Stimulated activated naive CD4-positive, alpha-beta T cell (primary cell): ENCODE measurements at places on chromosomes 16 and 17.

DNA sequence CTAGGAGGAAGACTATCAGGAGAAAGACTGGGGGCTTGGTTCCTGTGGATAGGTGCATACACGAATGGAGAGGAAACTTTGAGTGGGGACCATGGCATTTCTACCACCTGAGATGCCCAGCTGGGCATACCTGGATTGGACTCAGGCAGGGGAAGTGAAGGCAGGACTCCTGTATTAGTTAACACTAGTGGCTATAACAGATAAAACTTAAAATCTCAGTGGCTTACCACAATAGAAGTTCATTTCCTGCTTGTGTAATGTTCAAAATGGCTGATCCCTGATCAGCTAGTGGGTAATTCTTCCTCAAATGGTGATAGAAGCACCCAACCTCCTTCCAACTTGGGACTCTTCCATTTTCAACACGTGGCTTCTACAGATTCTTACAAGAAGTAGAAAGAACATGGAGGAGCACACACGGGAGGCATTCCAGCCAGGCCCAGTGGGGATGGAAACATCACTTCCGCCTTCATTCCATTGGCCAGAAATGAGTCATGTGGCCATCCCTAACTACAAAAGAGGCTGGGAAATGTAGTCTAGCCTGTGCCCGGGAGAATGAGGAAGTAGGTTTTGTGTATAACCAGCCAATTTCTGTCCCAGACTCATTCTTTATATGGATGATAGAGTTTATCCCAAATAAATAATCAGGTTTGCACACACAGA lies 112.1 kb downstream of the UTP18 start:
- DNase-seq, result no peak

GRCh38 chr16:19167710-19168370 lies at the start of gene SYT17:
Gene SYT17 (plus strand): TSS chr16:19168240. CDS start chr16:19168647, 407 bp downstream.
- DNase-seq, result no peak

DNA sequence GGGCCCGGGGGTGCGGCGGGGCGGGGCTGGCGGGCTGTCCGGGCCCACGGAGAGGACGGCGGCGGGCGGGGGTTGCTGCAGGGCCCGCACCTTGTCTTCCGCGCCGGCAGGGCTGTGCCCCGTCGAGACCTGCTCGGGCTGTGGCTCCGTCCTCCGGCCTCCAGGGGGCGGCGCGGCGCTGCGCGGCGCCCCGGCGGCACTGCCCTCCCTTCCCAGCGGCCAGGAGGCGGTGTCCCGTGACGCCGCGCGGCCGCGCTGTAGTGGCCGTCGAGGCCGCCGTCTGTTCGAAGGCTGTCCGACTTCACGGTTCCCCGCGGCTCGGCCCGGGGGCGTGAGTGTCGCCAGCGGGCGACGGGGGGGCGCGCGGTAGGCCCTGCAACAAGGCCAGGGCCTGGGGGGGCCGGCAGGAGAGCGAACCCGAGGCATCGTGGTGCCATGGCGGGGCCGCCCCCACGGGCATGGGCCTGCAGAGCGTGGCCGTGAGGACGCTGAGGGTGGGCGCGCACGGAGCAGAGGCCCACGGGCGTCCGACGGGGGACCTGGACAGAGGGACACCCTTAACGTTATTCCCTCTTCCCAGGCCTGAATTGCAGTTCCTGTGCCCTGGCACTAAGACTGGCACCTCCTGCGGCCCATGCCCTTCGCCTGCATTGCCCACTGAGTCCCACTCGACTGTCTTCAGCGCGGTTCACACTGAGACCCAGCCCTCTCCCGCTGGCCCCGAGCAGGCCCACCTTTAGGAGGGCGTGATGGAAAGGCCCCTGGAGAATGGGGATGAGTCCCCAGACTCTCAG lies at the start of gene PLEKHG4:
Gene PLEKHG4, plus strand, starts transcription at position 237 of the 794 bp plus-strand sequence. Its CDS starts 513 bp downstream, at position 750.
- DNase-seq, result peak; percentile 76

DNA sequence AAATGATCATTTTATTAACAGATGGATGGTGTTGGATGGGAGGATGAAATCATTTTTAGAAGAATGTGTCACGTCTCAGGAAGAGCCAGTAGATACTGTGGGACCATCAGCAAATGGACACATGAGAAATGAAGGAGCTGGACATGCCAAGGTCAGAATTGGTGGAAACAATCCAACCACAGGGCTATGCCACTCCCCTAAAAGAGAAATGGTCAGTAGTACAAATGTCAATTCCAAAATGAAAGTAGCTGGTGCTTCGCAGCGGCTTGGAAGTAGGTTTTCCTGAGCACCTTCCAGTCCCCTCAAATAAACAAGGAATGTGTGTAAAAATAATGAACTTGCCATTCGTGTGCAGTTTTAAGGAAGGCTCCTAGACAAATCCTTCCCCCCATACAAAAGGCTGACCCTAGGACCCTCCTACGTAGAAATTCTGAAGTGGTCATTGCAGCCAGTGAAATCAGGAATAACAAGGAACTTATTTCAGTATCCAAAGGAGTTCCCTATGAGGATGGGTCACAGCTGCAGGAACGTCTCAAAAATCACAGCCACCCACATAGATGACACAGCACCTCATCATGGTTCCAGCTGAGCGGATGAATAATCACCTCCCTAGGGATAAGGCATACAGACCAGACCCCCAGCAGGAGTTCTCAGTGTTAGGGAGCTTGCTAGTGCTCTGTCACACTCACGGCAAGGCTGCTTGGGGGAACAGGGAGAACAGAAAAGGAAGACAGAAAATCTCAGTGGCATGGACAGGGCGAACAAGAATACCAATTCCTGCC lies 239.2 kb downstream of the HS3ST3A1 start:
- DNase-seq, result no peak

DNA sequence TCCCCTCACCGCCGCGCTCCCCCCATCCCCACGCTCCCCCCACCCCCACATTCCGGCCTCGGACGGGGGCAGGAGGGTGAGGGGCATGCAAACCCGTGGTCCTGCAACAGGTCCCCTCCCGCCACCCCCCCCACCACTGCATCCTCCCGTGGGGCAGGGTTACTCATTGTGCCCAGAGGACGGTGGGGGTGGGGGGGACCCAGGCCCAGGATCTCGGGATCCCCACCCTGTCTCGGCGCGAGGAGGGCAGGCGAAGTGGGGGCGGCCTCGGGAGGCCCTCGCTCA lies 8.5 kb downstream of the SLC22A31 start:
- no peak for DNase-seq

- DNase-seq, result no peak
These were observed 126.9 kb downstream of the PARN start for GRCh38 chr16:14502932-14503741.

DNA sequence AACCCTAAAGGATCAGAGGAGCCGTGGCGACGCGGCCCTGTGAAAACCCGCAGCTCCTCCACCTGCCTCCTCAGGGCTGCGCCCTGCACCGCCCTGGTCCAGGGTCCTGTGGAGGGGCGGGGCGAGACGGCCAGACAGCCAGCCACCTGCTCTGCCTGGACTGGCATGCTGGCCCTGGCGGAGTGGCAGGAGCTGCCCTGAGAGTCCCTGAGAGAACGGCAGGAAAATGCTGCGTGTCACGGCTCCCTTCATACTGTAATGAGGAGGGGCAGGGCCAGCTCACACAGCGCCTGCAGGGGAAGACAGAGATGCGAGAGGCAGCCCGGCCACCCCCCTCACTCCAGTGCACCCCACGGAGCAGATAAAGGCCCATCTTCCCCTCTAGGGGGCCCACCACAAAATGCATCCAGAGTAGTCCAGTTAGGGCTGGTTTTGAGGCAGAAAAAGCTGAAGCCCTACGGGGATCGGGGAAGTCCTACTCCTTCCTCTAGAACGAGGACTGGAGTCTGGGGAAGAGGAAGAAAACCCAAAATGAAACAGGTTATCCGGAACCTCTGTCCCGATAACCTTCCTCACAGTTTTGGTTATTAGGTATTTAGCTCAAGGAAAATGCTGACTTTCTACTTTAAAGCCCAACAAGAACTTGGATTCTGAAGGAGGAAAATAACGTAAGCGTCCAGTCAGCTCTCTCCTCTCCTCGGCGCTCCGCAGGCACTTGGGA lies 97.6 kb upstream of the DNAH17 start:
- no peak for DNase-seq

DNA sequence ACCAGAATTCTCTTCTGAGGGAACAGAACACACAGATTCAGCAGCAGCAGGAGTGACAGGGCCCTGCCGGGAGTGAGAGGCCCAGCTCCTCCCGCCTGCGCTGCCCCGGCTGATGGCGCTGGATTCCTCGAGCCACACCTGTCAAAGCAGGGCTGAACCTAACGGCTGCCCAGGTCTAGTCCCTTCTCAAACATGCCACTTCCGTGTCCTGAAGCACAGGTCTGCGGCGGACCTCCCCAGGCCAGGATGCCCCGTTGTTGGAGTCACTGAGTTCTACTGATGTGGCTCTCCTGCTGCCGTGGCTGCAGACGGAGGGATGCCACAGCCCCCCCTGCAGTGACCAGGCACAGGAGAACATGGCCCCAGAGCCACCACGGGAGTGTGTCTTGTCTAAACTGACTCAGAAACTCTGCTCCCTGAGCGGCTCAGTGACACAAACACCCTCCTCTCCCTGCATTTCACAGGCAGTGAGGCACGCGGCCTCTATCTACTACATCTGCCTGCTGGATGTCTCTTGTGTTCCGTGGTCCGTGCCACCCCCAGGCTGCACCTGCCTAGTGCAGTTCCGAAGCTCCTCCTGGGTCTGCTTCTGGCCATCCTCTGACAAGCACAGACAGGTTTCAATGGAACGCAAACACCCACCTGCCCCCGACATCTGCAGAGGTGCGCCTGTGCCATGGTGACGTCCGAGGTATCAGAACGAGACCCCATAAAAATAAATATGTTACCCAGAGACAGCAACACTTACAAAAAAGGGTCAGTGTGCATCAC lies 44.7 kb upstream of the DNAH17 start:
- no peak for DNase-seq

GRCh38 chr16:27305839-27306442 lies 7.8 kb upstream of the IL4R start:
- DNase-seq, result no peak

GRCh38 chr17:17493249-17493985 lies 2.8 kb downstream of the RASD1 start:
- DNase-seq, result no peak

DNA sequence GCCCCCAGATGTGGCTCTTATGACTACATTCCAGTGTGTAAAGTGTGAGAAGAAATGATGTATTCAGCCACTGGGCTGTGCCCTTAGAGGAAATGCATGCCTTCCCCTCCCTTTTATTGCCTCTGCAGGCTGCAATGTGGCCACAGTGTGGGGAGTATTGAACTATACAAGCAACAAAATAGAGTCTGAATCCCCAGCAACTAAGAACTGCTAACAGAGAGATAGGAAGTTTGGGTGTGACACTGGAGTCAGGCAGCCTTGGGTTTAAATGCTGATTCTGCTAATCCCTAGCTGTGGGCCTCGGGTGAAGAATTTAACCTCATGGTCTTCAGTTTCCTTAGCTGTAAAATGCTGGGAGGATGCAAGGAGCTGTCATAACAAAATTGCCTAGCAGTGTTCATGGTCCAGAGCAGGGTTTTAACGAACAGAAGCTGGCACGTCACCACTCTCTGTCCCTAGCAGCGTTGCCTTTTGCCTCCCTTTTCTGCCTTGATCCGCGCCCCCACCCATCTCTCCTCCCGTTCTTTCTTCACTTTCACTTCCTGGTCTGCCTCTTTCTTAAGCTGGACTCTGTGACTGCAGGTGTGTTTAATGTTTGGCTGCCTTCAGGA lies 50.3 kb downstream of the KPNA2 start:
- DNase-seq, result no peak

- no peak for DNase-seq
These were observed 2.4 kb upstream of the FBXL16 start for GRCh38 chr16:708019-708418.

DNA sequence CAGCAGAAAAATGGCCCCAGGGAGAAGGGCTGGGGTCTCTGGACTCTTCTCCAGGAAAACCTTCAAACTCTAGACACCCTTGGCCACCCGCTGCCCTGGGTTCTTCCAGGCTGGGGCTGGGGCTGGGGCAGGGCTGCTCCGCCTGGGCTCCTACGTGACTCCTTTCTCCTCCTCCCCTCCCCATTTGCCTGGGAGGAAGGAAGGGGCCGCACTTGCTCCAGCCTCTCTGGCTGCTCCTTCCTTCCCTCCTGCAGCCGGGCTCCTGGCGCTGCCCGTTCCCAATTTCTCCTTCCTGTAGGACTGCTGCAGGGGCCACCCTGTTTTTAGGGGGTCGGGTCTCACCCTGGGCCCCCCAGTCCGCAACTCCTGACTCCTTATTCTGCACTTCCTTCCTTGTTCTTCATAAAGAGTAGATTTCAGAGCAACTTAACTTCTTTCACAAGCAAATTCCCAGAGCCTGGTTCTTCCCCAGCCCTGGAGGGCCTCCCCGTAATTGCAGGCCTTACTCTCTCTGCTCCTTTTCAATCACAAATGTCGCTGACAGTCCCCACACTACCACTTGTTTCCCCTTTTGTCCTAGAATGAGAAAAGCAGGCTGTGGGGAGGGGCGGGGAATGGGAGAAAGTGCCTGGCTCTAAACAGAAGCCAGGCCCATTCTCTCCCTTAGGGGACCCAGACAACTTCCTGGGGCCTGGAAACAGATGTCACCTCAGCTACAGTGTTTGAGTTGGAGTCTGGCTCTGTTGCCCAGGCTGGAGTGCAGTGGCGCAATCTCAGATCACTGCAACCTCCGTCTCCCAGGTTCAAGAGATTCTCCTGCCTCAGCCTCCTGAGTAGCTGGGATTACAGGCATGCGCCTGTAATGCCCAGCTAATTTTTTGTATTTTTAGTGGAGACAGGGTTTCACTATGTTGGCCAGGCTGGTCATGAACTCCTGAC lies 137.8 kb downstream of the ENGASE start:
- no peak for DNase-seq

DNA sequence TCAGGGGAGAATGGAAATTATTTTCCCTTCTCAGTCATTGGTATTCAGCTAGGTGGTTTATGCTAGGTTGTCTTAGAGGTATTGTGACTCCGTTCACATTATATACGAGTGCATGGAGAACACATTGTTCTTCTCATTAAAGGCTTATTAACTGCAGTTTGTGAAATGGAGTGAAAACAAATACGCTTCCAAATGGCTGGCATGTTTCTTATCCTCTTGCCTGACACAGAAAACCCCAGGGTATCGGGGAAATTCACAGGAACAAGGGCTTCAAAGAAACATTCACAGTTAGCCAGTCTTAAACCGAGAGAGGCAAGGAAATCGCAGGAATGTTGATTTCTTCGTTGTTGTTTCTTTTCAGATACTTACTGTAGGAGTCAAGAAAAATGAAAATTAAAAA lies 1047.9 kb upstream of the RBFOX1 start:
- DNase-seq, result no peak

DNA sequence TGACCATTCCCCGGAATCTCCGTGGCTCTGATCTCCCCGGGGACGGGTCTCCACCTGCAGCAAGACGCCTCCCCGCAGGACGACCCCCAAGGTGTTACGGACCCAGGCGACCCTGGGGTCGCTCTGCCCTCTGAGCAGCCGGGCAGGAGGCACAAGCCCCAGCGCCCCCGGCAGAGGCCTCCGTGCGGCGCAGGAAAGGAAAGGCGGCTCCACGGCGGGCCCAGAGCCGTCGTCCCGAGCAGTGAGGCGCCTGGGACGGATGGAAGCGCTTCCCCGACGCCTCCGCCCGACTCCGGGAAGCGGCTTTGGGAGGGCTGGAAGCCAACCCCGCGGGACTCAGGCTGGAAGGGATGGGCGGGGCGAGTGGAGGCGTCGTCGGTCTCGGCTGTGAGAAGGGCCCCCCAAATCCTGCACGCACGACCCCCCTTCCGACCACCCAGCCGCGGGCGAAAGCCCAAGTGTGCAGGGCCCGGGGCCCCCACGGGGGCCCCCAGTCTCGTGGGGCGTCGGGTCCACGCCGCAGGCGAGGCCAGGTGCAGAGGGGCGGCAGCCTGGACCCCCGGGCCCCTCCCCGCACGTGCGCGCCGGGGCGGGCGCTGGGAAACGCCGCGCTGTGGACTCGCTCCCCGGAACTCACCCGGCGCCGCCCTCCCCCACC lies 32.7 kb upstream of the RPH3AL start:
- no peak for DNase-seq
